Activated CD4-positive, alpha-beta T cell treated with anti-CD3 and anti-CD28 coated beads, Interleukin-2, amount 50 U/mL, for 4 hours (primary cell): ENCODE measurements at places on chromosomes 7 and 10.
A peak's percentile ranks its signal among the peaks of the same experiment; 100 is the strongest.

GRCh38 chr10:22615819-22616499 is 98.4 kb downstream of the PIP4K2A start:
- no peak for DNase-seq

- DNase-seq: no peak
Measured at GRCh38 chr7:77359599-77359998, 56.5 kb downstream of the GSAP start.

DNA sequence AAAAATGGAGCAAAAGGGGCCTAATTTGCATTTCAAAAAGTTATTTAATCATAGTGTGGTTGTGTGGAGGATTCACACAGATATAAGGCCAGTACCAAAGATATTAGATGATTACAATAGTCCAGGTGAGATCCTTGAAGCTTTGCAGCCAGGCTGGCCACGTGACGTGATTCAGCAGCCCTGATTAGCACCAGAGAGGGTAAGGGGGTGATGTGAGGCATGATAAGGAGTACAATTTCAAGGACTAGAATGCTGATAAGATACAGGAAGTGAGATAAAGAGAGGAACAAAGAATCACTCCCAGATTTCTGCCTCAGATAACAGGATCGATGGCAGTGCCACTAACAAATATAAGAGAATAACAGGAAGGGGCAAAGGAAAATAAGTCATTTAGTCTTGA is 108.4 kb upstream of the PALS2 start:
- no peak for DNase-seq

GRCh38 chr10:69406816-69407580 is 9.7 kb downstream of the TACR2 start:
- DNase-seq: no peak

DNA sequence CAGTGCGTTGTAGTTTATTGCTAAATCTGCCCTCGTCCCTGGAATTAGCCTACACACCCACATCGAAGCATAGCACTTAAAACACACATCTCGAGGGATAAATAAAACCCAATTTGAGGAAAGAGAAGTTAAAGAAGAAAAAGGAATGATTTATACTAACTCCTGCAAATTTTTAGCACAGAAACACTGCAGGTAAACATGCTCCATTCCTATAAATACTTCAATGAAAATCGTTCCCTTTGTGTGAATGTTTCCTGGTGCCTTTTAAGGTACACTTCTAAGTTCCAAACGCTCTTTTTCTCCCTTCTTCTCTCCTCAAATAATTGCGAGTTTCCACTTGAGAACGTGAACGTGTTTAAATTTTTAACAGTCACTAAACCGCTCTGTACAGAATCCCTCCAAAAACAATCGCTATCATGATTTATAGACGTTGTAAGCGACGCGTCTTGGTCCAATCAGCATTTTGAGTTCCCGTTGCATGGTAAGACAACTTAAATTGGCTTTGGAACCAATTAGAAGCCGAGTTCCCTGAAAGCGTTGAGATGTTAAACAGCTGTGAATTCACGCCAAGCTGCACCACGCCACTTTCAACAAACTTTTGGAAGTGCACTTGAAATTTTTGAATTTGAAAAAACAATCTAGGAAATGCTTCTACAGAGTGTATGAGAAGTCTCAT is 12.5 kb upstream of the EBLN1 start:
- DNase-seq: peak; percentile 12

- DNase-seq: no peak
Measured at GRCh38 chr7:20532890-20533289, 82.6 kb upstream of the ABCB5 start.

- no peak for DNase-seq
Measured at GRCh38 chr7:78406531-78406930, 608.0 kb downstream of the PHTF2 start.

GRCh38 chr7:12609561-12609960 is 39.0 kb downstream of the SCIN start:
- no peak for DNase-seq

DNA sequence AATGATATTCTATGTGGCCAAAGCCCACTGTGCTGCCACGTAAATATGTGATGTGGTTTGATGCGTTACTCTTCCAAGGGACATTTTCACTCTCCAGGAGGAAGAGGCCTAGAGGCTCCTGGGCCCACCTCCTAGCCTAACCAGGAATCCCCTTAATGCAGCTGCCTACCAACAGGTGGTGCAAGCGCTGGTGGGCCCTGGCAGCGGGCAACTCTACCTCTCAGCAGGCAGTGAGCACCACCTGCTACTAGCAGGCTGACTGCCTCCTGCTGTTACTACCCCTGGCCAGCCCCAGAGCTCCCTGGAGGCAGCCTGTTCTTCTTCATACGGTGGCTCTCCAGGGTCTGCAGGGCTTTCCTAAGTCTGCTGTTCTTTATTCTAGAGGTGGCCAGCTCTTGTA is 62.8 kb downstream of the CDH23 start:
- DNase-seq: no peak

- DNase-seq: no peak
Measured at GRCh38 chr7:84981055-84981976, 205.5 kb downstream of the SEMA3D start.

GRCh38 chr7:151006590-151007300 is 15.9 kb downstream of the NOS3 start:
- no peak for DNase-seq

DNA sequence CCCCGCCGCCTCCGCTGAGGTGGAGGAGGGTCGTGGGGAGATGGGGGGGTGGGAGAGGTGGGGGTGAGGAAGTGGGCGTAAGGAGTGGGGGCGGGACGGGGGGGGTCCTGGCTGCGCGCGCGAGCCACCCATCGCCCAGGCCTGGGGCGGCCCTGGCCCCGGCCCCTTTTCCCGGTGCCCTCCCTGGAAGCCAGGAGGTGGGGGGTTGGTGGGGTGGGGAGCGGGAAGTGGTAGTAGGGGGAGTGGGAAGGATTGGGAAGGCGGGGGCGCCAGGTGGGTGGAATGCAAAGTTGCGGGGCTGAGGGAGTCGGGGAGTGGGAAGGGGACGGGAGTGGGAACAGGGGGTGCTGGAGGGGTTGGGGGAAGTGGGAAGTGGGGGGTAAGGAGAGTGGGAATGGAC is 319 bp upstream of the MMD2 start:
- DNase-seq: no peak

DNA sequence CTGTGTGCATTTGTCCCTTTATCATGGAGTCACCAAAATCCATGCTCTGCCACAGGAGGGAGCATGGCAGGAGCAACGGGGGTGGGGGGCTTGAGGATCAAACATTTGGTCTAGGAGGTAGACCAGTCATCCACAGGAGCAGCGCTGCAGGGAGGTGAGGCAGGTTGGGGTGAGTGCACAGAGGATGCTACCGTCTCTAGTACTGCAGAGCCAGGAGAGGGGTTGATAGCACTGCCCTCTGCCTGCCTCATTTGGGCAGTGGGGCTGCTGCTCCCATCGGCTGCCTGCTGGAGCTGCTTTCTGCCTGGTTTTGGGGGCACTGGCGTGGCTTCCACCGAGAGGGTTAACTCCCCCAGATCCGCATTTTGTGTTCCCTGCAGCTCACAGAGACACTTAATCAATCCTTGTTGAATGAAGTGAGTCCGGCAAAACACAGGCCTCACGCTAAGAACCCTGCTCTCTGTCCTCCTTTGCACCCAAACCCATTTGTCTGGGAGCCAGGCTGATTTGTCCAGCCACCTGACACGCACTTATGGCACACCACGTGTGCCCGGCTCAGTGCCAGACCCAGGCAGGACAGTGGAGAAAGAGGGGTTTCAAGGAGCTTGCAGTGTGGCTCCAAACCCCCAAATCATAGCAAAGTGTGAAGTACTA is 527.1 kb upstream of the FOXK1 start:
- DNase-seq: no peak

- DNase-seq: no peak
Measured at GRCh38 chr7:81013083-81013817, 94.4 kb upstream of the SEMA3C start.

DNA sequence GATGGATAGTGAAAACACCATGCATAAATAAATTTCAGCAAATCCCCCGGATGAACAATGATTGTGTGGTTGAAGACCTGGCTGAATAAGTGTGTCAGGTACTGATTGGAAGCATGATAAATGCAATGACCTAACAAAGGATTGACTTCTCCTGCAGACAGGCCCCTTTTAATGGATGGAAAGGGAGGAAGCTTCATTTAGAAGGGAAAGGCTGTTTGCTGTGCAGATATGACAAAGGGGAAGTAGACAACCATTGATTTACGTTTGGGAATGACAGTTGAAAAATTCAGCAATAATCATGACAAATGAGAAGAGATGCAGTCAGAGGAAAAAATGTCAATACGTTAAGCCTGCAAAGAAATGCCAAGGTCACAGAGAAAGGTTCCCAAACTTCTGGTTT is 503.8 kb downstream of the LRMDA start:
- no peak for DNase-seq

DNA sequence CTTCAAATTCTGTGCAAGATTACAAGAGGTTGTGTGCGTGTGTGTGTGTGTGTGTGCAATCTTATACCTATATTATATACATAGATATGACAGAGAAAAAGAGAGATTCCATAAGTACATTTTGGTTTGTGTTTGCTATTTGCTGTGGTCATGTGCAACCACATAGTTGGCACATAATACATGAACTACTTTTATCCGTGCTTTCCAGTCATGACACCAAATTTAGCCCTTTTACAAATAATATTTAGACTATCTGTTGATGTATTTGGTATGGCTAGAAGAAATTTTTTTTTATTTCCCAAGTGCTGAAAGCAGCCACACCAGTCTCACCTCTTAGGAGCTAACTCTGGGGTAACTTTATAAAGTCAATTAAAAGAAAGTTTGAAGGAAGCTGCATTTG is 63.5 kb upstream of the EGFR start:
- no peak for DNase-seq

DNA sequence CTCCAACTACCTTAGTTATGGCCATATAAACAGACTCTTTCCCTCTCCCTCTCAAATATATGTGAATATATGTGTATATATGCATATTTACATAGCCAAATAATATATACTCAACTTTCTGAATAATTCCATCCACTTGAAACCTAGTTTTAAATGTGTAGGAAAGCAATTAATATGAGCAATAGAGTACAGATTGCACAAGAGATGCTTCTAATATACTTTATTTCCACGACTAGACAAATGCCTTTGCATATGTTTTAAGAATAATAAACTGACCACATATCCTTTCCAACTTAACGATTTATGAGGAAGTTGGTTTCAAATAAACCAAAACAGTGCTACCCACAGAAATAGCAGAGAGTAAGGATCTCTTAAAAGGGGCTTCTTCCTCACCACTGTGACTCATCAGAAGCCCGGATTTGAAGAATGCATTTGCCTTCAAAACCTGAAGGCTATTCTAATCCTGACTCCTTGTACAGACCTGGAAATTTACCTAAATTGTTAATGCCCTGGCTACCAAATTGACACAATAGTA is 266.3 kb downstream of the AHR start:
- DNase-seq: no peak

DNA sequence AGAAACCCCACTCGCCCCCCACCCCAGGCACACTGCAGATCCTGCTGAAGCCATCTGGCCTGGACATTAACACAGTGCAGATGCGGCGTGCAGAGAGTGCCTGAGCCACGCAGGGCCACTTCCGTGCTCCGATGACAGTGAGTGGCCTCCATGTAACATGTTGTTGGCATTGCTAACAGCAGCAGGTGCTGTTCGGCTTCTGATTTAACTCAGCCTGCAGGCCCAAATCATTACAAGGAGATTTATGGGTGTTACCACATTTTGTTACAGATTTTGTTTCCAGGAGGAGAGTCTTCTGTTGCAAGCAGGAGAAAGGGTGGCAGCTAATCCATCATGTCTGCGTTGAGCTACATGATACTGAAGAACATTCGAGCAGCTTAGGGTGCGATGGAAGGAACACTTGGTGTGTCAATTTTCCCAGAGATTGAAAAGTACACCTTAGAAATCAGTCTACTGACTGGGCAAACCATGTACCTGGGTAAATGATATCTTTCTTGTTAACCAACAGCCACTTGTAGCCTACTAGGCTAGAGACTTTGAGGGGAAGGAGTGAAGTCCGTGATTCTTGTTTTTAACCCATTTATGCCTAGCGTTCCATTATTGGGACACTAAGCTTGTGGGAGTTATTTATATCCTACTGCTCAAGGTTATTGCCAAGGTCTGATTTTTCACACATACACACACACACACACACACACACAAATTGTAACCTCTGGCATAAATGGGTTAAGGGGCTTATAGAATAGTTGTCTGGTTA is 90.0 kb downstream of the JCAD start:
- no peak for DNase-seq

GRCh38 chr7:105353752-105354328 is 34.9 kb downstream of the SRPK2 start:
- DNase-seq: no peak

GRCh38 chr7:69596723-69597277 is 1.5 kb upstream of the AUTS2 start:
- no peak for DNase-seq

DNA sequence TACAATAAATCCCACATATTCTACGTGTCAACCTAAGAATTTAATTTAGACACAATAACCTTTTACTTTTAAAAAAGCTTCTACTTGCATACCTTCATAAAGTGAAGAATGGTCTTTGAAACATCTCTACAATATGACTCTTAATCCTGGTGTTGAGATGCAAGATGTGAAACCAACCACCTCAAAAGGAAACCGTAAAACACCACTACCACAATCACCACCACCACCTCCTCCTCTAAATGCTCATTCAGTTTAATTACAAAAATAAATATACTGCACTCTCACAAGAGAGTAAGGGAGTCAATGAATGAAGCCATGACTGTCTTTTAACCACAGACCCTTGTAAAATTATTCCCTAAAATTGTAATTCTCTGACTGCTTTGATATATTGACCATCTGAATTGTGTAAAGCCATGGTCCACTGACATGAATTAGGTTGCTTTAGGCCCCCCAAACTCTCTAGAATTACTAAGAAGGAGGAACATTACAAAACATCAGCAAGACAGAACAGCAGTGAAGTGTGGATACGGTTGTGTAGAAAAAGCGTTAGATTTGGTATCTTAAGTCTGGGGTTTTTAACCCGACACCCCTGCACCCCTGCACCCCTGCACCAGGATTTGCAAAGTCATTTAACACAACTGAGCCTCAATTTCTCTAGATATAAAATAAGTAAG is 171.4 kb downstream of the SFMBT2 start:
- no peak for DNase-seq
